ENCODE measurements at places on chromosomes 5 and 9. TPM values are rescaled to one million over a fixed set of nuclear protein-coding genes. Genes with fewer than 3 reads are reported as not detected.

DNA sequence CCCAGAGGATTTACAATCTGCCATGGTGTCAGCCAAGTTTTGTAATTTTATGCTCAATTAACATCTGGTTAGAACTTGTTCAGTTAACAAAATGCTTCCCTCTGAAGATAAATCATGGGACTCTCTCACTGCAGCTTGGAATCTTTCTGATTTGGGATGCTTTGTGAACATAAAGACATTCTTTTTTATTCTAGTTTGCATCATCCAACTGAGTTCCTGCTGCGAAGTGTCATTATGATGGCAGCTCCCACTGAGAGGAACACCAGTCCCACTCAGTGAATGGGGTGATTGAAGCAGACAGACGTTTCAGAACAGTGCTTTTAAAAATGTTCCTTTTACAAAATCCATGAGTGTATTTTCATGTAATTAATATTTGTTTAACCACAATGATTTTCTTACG lies 863.8 kb downstream of the TLE4 start:
- H3K36me3 ChIP-seq, result no peaks in the 10 kb centered on the region
- no peak for DNase-seq
- H3K4me3 ChIP-seq, result no peak overlapping the region
- no peaks in the 10 kb centered on the region for H3K27me3 ChIP-seq

Gene PRLR
- 1.6 TPM for total RNA-seq

- no peak overlapping the region for H3K27ac ChIP-seq
- no peaks in the 10 kb centered on the region for H3K4me1 ChIP-seq
- DNase-seq, result peak; percentile 49
- no peaks in the 10 kb centered on the region for H3K27me3 ChIP-seq
- no peak overlapping the region for H3K4me3 ChIP-seq
These were observed 47.1 kb downstream of the SEMA5A start for GRCh38 chr5:9498541-9499497.

GRCh38 chr9:127912296-127912695 lies 4.5 kb downstream of the ST6GALNAC4 start:
- H3K27ac ChIP-seq, result no peak overlapping the region
- H3K4me3 ChIP-seq, result no peak overlapping the region
- no peak for DNase-seq

DNA sequence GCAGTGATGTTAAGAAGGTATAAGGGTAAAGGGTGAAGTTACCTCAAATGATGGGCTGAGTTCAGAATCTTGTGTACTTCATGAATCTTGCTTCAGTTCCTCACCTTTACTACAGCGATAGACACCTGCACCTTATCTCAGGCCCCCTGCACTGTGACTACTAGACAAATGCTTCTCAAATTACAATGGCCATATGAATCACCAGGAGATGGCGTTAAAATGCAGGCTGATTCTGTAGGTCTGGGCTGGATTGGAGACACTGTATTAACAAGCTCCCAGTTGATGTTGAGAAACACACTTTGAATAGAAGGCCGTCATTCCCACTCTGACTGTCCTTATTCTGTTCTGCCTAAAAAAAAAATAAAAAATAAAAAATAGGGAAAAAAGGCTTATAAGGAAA lies 29.8 kb downstream of the TARS1 start:
- no peak overlapping the region for H3K27ac ChIP-seq
- no peak overlapping the region for H3K4me3 ChIP-seq
- H3K36me3 ChIP-seq, result peaks cover 3% of the 10 kb centered on the region
- no peaks in the 10 kb centered on the region for H3K4me1 ChIP-seq

Gene GABRA1
- not detected for total RNA-seq

DNA sequence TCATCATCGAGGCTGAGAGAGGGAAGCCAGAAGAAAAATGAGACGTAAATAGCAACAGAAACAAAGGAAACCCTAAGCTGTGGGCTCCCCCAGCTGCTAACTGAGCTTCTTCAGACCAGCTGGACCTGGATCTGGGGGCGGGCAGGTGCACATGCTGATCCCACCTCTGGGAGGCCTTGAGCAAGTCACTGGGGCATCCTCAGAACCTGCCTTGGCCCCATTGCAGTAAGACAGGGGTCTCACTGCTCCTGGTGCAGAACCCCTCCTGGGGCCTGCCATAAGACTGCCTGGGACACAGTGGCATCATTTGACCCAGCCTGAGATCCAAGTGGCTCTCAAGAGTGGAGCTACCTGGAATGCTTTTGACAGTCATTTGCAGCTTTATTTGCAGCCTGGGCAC lies 77.4 kb downstream of the PHF2 start:
- H3K4me3 ChIP-seq, result no peak overlapping the region
- no peaks in the 10 kb centered on the region for H3K27me3 ChIP-seq
- no peak overlapping the region for H3K27ac ChIP-seq
- DNase-seq, result no peak
- H3K36me3 ChIP-seq, result no peaks in the 10 kb centered on the region

DNA sequence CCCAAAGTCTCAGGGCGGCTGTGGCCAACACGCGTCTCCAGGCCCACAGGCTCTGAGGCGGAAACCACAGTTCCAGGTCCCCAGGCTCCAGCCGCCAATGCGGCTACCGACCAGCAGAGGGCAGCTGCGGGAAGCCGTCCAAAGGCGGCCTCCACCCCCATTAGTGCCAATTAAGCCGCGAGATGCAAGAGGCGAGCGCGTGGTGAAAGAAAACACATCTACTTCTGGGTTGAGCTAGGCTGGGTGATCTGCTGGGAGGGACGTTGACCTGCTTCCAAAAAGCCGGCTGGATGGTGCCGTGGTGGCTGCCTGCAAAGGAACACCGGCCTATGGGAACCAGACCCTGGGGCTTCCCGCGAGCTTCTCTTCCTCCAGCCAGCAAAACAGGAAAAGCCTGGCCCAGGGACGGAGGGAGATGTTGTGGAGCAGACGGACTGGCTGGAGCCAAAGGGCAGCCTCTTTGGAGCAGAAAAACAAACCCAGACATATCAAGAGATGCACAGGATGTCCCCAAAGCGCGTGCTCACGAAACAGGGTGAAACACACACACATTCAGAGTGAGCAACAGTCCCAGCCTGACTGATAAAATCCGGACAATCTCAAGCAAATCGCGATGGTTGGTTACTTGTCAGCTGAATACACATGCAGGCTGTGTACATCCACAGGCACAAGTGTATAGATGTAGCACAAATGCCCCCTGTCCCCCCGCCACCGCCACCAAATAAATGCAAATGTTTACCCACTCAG lies 187.1 kb upstream of the BRINP1 start:
- H3K27me3 ChIP-seq, result no peaks in the 10 kb centered on the region
- H3K4me1 ChIP-seq, result no peaks in the 10 kb centered on the region
- H3K36me3 ChIP-seq, result no peaks in the 10 kb centered on the region
- H3K4me3 ChIP-seq, result peak overlapping the region; percentile 23

GRCh38 chr9:80059979-80060378 lies 488.2 kb downstream of the TLE4 start:
- no peak overlapping the region for H3K27ac ChIP-seq
- H3K27me3 ChIP-seq, result no peaks in the 10 kb centered on the region
- no peak for DNase-seq

- no peaks in the 10 kb centered on the region for H3K36me3 ChIP-seq
- H3K4me1 ChIP-seq, result no peaks in the 10 kb centered on the region
- no peaks in the 10 kb centered on the region for H3K27me3 ChIP-seq
These were observed 15.2 kb upstream of the SPIN1 start for GRCh38 chr9:88373045-88373444.

DNA sequence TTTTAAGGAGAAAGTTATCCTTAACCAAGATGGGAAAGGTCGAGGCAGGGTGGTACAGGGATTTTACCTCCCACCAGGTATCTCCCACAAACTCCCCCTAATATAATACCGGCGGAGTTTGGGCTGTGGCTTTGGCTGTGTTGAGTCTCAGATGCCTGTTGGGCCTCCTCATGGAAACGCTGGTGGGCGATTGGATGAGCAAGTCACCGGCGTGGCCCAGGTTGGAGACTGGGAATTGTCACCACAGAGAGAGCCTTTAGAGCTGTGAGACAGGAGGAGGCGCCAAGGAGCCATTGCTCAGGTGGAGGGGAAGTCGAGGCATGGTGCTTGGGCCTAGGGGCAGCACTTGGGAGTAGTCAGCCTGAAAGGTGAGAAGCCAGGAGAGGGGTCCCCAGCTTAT lies 3.4 kb upstream of the CAMSAP1 start:
- peaks cover 13% of the 10 kb centered on the region for H3K4me1 ChIP-seq
- H3K27me3 ChIP-seq, result no peaks in the 10 kb centered on the region
- H3K27ac ChIP-seq, result no peak overlapping the region
- no peak overlapping the region for H3K4me3 ChIP-seq
- no peaks in the 10 kb centered on the region for H3K36me3 ChIP-seq

- no peaks in the 10 kb centered on the region for H3K27me3 ChIP-seq
- H3K4me3 ChIP-seq, result no peak overlapping the region
- H3K27ac ChIP-seq, result no peak overlapping the region
- no peaks in the 10 kb centered on the region for H3K36me3 ChIP-seq
These were observed 130.7 kb downstream of the ADAMTS12 start for GRCh38 chr5:33761139-33761538.

Gene FGF18
- 1.3 TPM for total RNA-seq

- H3K27me3 ChIP-seq, result no peaks in the 10 kb centered on the region
- H3K4me3 ChIP-seq, result no peak overlapping the region
- no peak overlapping the region for H3K27ac ChIP-seq
- H3K36me3 ChIP-seq, result no peaks in the 10 kb centered on the region
- DNase-seq, result no peak
These were observed 107.8 kb downstream of the NUDT12 start for GRCh38 chr5:103454770-103455169.

DNA sequence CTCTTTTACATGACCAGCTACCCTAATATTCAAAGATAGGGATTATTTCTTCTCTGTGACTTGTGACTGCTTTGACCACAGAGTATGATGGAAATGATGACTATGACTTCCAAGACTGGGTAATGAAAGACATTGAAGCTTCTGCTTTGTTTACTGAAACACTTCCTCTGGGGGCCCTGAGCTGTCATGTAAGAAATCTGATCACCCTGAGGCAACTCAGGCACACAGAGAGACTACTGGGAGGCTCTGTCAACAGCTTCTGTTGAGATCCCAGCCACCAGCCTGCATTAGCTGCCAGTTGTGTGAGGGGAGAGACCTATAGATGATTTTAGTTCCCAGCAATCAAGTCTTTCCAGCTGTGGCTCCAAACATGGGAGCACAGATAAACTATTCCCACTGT lies 76.5 kb downstream of the KCTD16 start:
- H3K27me3 ChIP-seq, result no peaks in the 10 kb centered on the region
- H3K4me3 ChIP-seq, result no peak overlapping the region
- H3K4me1 ChIP-seq, result no peaks in the 10 kb centered on the region
- DNase-seq, result no peak

Gene MYOT
- total RNA-seq, result not detected

DNA sequence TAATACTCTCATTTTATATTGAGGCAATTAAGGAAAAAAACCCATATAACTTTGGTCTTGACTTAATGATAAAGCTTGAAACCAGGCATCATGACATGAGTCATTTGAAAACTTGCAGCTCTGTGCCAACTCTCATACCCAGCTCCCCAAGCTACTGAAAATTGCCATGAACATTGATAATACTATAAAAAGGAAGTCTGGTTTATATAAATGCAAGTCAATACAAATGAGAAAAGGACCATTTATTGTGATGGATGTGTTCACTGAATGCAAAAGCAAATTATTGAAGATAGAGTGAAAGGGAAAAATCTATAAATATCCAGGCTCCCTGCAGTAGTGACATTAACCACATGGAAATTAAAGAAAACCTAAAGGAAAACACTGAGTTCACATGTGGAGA lies 116.3 kb downstream of the DEPDC1B start:
- DNase-seq, result no peak
- H3K4me3 ChIP-seq, result no peak overlapping the region
- H3K4me1 ChIP-seq, result no peaks in the 10 kb centered on the region
- no peaks in the 10 kb centered on the region for H3K36me3 ChIP-seq

Gene ACTBL2
- not detected for total RNA-seq

Gene DDX4
- total RNA-seq, result 0.26 TPM

- H3K4me1 ChIP-seq, result peaks cover 6% of the 10 kb centered on the region
- H3K4me3 ChIP-seq, result no peak overlapping the region
- no peak overlapping the region for H3K27ac ChIP-seq
- DNase-seq, result no peak
- H3K27me3 ChIP-seq, result no peaks in the 10 kb centered on the region
These were observed 296.7 kb upstream of the PANK3 start for GRCh38 chr5:168875832-168876231.

DNA sequence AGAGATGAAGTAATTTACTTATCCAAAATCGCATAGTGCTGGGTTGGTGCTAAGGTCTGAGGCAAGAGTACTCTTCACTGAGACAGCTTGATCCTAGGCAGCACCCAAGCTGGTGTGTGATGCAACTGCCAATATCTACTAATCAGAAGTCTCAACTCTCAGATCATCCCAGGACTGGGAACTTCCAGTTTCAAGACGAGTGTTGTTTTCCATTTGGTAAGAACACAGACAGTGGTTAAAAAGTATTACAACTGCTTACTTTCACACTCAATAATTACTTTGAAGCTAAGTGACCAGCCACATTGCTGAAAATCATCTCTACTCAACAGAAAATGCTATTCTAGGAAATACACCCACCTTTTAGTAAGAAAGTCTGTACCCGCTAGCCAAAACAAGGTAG lies 45.3 kb downstream of the FBXW11 start:
- DNase-seq, result no peak
- peaks cover 9% of the 10 kb centered on the region for H3K4me1 ChIP-seq

DNA sequence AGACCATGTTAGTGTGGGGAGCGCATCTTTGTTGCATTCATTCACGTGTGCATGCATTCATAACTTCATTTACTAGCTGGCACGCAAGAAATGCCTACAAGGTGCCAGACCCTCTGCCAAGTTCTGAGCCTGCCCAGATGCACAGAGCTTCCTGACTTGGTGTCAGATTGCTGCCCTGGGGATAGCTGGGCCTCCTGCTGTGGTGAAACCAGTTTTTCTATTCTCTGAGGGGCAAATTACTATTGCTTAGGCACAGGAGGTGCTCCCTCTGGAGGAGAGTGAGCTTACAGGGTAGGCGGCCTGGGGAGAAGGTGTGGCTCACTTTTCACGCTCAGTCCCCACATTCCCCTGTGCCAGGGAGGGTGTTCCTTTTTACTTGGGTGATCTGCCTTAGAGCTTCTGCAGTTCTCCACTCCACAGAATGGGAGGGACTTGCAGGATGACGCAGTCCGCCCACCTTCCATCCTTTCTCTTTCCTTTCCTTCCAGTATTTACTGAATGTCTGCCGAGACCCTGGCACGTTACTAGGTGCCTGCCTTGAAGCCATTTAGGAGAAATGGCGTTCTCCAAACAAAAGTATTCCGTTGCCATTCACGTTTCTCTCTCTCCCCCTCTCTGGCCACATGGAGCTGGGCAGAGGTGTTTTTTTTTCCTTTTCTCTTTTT lies 27.9 kb upstream of the CTNNA1 start:
- no peaks in the 10 kb centered on the region for H3K27me3 ChIP-seq
- H3K27ac ChIP-seq, result peak overlapping the region; percentile 83
- H3K36me3 ChIP-seq, result no peaks in the 10 kb centered on the region
- H3K4me3 ChIP-seq, result no peak overlapping the region
- peak; percentile 82 for DNase-seq
